ENCODE measurements at places on chromosomes 4 and X. TPM values are rescaled to one million over a fixed set of nuclear protein-coding genes. Genes with fewer than 3 reads are reported as not detected.

- H3K27me3 ChIP-seq: no peaks in the 10 kb centered on the region
- H3K4me3 ChIP-seq: no peak overlapping the region
- H3K4me1 ChIP-seq: peaks cover 2% of the 10 kb centered on the region
- H3K27ac ChIP-seq: no peak overlapping the region
These were observed 88.0 kb downstream of the FNIP2 start for GRCh38 chr4:158856852-158857251.

DNA sequence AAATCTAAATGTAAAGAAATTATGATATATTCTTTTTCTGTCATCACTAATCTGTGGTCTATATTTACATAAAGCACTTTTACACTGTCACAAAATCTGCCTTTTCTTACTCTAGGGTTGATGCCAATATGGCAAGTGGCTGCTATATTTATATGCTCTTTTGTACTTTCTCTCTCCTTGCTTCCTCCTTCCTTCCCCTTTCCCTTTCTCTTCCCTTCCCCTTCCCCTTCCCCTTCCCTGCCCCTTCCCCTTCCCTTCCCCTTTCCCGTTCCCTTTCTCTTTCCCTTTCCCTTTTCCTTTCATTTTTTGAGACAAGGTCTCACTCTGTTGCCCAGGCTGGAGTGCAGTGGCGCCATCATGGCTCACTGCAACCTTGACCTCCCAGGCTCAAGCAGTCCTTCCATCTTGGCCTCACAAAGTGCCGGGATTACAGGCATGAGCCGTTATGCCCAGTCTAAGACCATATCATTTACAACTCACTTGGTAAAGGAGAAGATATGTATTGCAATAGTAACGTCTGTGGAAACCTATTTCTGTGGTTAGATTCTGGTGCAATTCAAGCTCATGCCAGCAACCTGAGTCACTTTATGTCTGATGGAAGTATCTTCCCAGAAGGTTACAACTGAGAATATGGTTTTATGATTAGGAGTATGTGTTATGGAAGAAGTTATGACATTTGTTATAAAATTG, 13.9 kb upstream of the PLAC8 start:
- no peak for DNase-seq
- no peaks in the 10 kb centered on the region for H3K4me1 ChIP-seq
- H3K27ac ChIP-seq: no peak overlapping the region
- no peaks in the 10 kb centered on the region for H3K27me3 ChIP-seq

- H3K4me1 ChIP-seq: no peaks in the 10 kb centered on the region
- H3K27ac ChIP-seq: no peak overlapping the region
These were observed 43.5 kb upstream of the CD99 start for GRCh38 chrX:2647627-2648026.

GRCh38 chr4:174420316-174420715, 102.0 kb downstream of the HPGD start:
- no peaks in the 10 kb centered on the region for H3K36me3 ChIP-seq
- no peak overlapping the region for H3K4me3 ChIP-seq
- no peaks in the 10 kb centered on the region for H3K27me3 ChIP-seq
- H3K4me1 ChIP-seq: no peaks in the 10 kb centered on the region
- no peak for DNase-seq
- H3K27ac ChIP-seq: no peak overlapping the region

DNA sequence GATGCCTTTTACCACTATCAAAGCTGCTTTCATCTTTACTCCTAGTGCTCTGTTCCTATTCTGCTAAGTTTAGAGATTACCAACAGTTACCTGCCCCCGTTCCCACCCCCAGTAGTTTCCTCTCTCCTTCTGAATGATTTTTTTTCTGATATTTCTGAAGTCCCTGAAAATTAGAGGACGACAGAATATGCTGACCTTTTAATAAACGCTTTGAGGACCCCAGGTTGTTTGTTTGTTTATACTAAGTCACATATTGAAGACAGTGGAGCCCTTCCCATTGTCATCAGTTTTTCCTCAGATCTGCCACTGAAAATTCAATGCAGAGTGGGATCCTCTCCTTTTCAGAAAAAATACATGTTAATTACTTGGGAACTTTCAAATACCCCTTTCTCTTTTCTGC, 1039.3 kb upstream of the AGA start:
- no peak overlapping the region for H3K27ac ChIP-seq
- no peak for DNase-seq
- H3K4me3 ChIP-seq: no peak overlapping the region
- no peaks in the 10 kb centered on the region for H3K36me3 ChIP-seq
- no peaks in the 10 kb centered on the region for H3K27me3 ChIP-seq
- H3K4me1 ChIP-seq: peaks cover 12% of the 10 kb centered on the region

DNA sequence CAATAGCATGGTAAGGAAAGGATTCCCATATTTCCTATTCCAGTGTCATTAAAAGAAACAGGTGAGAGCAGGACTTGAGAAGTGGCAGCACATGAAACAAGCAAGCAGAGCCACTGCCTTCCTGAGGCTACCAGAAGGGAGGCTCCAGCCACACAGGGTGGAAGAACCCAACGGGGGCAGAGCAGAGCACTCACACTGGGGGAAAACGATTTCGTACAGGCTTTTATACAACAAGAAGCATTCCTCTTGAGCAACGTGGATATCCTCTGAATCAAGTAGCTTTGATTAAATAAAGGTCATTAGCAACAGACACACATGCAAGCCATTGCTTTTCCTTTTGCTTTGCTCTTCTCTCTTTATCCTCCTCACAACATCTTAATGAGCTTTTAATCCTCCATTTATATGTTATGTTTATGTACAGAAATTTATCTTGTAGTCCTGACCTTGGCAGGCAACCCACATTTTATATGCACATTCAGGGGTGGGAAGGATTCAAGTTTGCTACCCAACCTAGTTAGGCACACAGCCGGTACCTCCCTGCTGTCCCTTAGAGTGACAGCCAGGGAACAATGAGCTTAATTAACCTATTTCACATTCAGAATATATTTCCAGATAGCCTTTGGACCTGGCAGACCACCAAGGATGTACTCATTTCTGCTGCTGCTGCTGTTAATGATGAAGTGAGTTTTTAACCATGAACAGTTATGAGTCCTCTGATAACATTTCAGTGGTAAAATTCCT, 202.1 kb downstream of the ARHGAP24 start:
- no peak overlapping the region for H3K27ac ChIP-seq
- H3K36me3 ChIP-seq: no peaks in the 10 kb centered on the region
- DNase-seq: no peak
- no peaks in the 10 kb centered on the region for H3K4me1 ChIP-seq
- no peak overlapping the region for H3K4me3 ChIP-seq
- H3K27me3 ChIP-seq: no peaks in the 10 kb centered on the region

The MAGEA2B gene
- total RNA-seq: not detected

All from progenitor cell of endocrine pancreas (in vitro differentiated cells).